NCI-H187 (cell line): ENCODE measurements at places on chromosomes 4 and X.

- no peak for DNase-seq
These were observed 257.4 kb downstream of the CFAP299 start for GRCh38 chr4:80592950-80593349.

- DNase-seq = no peak
These were observed 600 bp downstream of the RADX start for GRCh38 chrX:106612393-106612763.

DNA sequence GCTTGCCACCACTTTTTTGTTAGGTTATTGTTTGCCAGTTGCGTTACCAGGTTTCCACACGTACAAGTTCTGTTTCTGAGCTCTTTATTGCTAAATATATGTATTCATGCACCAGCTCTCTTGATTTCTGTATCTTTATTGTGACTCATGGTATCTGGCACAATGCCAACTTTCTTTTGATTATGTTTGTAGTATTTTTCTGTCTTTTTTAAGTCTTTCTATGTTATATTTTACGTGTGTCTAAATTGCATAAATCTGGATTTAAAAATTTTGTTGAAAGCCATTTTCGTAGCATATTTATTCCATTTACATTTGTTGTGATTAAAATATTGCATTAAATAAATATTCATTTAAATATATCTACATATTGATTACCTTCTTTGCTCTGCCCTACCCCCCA is 73.8 kb downstream of the KDM6A start:
- no peak for DNase-seq

DNA sequence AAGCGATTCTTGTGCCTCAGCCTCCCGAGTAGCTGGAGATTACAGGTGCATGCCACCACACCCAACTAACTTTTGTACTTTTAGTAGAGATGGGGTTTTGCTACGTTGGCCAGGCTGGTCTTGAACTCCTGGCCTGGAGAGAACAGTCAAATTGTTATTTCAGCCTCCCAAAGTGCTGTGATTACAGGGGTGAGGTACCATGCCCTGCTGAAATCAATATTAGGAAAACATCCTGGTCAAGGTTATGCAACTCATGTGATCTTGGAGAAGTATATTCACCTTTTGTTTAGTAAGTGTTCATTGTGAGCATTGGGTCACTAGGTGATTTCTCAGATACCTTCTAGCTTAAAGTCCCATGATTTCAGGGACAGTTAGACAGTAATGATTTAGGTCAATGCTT is 167.8 kb downstream of the AASDH start:
- no peak for DNase-seq

DNA sequence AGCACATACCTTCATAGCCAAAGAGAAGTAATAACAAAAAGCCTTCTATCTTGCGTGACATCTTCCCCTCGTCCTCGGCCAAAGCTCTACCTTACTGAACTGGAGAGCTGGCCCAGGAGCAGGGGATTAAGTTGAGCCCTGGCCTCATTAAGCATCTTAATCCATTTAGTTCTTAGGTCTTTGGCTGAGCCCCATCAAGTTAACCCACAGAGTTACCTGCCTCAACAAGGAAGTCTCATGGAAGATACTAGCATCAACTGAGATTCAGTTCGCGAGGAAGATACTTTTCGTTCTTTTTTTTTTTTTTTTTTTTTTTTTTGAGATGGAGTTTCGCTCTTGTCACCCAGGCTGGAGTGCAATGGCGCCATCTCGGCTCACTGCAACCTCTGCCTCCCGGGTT is at the start of gene RS1:
Gene RS1, minus strand, starts transcription at position 101 of the 400 bp plus-strand sequence. Its CDS starts 40 bp downstream, at position 61.
- DNase-seq = no peak

GRCh38 chrX:110089656-110090403 is 86.9 kb downstream of the TMEM164 start:
- DNase-seq = no peak

GRCh38 chr4:149572716-149573115 is 242.9 kb downstream of the IQCM start:
- DNase-seq = no peak

- DNase-seq = no peak
These were observed 8.7 kb downstream of the GCNA start for GRCh38 chrX:71586929-71587328.

- no peak for DNase-seq
These were observed 170.6 kb upstream of the EDNRA start for GRCh38 chr4:147310312-147310711.

- no peak for DNase-seq
These were observed 217.2 kb upstream of the BOD1L1 start for GRCh38 chr4:13844740-13845139.

DNA sequence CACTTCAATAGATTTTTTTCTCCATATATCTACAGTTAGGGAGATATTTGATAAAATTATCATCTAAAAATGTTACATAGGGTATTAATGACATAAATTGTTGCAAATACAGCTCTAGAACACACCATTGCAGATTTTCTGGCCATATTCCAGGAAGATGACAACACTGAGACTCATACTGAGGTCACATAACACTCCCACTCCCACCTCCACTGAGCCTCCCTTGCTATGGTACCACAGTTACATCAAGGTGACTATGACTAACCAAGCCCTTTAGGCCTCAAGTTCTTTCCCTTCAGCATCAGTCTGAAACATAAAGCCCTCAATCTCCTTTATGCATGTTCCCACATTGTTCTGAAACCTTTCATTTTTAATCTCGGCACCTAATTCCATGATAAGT is 932.0 kb upstream of the IGFBP7 start:
- DNase-seq = no peak

- no peak for DNase-seq
These were observed 37.4 kb upstream of the SMIM10L2A start for GRCh38 chrX:135384161-135384836.

DNA sequence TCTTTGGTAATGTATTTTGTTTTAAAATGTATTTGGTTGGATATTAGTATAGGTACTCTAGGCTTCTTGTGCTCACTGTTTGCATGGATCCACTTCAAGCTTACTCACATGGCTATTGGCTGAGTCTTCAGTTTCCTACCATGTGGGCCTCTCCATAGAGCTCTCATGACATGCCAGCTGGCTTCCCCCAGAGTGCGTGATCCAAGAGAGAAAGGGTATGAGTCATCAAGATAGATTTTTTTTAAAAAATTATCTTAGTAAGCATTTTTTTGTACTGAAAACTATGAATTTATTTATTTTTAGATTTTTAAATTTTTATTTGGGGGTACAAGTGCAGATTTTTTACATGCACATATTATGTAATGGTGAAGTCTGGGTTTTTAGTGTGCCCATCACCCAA is 219.1 kb upstream of the AMOT start:
- no peak for DNase-seq
